ENCODE measurements at places on chromosomes 13 and 19.

DNA sequence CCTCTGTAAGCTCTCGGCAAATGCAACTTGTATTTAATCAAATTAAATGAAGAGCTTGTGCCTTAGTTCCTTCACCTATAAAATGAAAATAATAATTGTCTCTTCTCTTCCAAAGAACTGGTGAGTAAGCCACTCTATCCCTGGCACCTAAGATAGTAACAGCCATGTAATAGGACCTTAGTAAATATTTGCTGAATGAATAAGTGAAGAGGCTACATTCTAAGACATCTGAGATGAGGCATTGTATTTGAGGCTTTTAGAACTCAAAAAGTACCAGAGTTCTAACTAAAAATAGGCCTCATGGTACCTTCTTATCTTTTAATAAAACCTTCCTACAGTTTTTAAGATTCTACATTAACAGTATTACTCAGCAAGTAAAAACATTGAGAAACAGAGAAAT lies 17.3 kb upstream of the DCLK1 start:
- no peak for DNase-seq

GRCh38 chr19:9165261-9165660 lies 13.5 kb upstream of the OR7D2 start:
- no peak for DNase-seq

- no peak for DNase-seq
Observed at GRCh38 chr19:44111910-44112463, 1.2 kb upstream of the ZNF225 start.

- DNase-seq = no peak
Observed at GRCh38 chr13:51370811-51371210, 31.3 kb downstream of the SERPINE3 start.

DNA sequence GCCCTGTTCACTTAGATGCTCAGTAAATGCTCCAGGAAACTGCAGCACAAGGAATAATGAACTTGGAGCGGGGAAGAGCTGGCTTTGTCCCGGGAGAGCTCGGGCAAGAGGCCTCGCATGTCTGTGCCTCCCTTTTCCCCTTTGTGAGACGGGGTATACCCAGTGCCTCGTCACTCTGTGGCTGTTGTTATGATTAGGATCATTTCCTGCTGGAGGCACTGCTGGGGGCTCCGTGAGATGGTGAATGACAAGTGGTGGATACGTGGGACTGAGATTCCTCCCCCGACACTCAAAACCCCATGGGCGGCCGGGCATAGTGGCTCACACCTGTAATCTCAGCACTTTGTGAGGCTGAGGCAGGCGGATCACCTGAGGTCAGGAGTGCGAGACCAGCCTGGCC lies 1.1 kb upstream of the PLVAP start:
- DNase-seq = no peak

DNA sequence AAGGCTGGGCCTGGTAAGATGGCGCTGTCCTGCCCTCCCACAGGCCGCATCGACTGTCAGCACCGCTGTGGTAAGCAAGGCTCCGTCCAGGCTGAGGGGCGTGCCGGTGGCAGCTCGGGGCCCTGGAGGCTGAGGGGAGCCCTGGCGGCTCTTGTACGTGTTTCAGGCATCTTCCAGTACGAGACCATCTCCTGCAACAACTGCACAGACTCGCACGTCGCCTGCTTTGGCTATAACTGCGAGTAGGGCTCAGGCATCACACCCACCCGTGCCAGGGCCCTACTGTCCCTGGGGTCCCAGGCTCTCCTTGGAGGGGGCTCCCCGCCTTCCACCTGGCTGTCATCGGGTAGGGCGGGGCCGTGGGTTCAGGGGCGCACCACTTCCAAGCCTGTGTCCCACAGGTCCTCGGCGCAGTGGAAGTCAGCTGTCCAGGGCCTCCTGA lies 1.2 kb downstream of the IZUMO4 start:
- DNase-seq = no peak

DNA sequence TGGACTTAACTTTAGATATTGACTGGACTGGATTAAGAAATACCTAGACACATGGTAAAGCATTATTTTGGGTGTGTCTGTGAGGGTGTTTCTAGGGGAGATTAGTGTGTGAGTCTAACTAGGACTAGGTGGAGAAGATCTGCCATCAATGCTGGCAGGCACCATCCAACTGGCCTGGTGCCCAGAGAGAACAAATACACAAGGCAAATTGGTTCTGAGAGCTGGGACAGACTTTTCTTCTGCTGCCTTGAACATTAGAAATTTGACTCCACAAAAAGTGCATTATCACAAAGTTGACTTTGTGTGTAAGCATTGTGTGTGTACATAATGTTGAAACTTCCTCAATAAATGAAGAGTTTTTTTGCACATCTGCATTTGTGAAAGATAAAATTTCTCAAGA lies 522.1 kb downstream of the SUCLA2 start:
- DNase-seq = no peak
